ENCODE measurements at places on chromosomes 12 and 14. TPM values are rescaled to one million over a fixed set of nuclear protein-coding genes. Genes with fewer than 3 reads are reported as not detected.
A peak's percentile ranks its signal among the peaks of the same experiment; 100 is the strongest.

Gene LBHD2
- not detected for polyA plus RNA-seq

Gene PRR13
- 493 TPM for polyA plus RNA-seq

Gene HOXC12
- not detected for polyA plus RNA-seq

Gene RNU6-8
- polyA plus RNA-seq = not detected

DNA sequence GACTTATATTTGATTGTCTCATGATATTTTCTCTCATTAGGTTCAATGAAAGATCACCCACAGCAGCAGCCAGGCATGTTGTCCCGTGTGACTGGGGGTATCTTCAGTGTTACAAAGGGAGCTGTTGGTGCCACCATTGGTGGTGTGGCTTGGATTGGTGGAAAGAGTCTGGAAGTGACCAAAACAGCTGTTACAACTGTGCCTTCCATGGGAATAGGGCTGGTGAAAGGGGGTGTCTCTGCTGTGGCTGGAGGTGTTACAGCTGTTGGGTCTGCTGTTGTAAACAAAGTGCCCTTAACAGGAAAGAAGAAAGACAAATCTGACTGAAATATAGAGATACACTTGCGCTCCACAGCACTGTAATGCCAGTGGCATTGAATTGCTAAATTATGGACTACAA is 15.4 kb downstream of the TMEM263 start:
- no peak overlapping the region for H3K27ac ChIP-seq
- no peaks in the 10 kb centered on the region for H3K4me1 ChIP-seq

DNA sequence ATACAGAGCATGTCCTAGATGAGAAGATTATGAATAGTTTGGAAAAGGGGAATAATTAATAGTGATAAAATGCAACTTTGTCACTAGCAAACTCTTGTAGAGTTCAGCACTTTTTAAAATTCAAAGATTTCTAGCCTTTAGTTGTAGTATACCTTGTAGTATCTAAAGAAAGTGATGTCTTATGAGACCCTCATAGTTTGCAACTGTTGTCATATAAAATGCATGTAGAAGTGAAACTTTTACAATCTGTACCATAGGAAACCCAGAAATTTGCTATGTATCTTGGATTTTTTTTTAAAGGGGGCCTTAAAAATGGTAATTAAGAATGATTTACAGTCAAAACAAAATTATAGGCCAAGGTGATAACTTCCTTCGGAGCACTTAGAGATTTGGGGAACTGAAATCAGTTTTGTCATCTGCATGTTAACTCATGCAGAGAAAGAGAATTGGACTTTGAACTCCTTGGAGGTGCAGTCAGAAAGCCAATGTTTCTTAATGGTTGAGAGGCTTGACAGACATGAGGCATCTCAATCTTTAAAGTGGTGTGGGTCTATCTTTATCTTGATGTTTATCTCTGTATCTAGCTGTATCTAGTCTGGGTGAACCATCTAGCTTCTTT is 1.3 kb downstream of the LRRK2 start:
- H3K4me1 ChIP-seq = no peaks in the 10 kb centered on the region
- H3K27me3 ChIP-seq = peaks cover 4% of the 10 kb centered on the region
- H3K27ac ChIP-seq = no peak overlapping the region
- DNase-seq = no peak

GRCh38 chr14:71625175-71625574 is 307.1 kb upstream of the RGS6 start:
- H3K4me1 ChIP-seq = no peaks in the 10 kb centered on the region
- DNase-seq = no peak
- H3K36me3 ChIP-seq = no peaks in the 10 kb centered on the region
- H3K27ac ChIP-seq = no peak overlapping the region
- no peaks in the 10 kb centered on the region for H3K27me3 ChIP-seq

DNA sequence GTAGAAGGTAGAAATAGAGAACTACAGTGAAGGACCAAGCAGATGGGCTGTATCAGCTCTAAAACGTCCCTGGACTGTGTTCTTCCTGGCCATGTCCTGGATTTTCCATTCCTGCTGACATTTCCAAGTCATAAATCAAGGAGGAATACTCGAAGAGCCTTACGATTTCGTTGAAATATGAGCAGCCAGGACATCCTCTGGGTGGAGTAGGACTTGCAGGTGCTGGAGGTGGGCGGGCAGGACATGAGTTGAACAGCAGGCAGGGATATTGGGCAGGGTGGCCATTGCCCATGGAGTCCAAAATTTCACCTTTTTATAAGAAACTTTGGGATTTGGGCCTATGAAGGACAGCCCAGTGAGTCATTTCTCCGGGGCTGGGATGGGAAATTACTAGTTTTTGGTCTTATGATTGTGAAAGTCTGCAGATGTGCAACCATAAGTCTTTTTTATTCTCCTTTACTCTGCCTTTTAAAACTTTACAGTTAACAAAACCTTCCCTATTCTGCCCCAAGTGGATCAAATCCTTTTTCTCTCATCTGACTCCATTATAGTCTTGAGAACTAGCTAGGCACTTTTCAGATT is 88.8 kb downstream of the TMX1 start:
- no peak overlapping the region for H3K4me3 ChIP-seq
- no peaks in the 10 kb centered on the region for H3K4me1 ChIP-seq
- no peaks in the 10 kb centered on the region for H3K36me3 ChIP-seq
- no peak for DNase-seq
- no peak overlapping the region for H3K27ac ChIP-seq

GRCh38 chr12:121033625-121034349 is 5.3 kb downstream of the OASL start:
- peak; percentile 13 for DNase-seq
- H3K4me1 ChIP-seq = peaks cover 48% of the 10 kb centered on the region
- H3K36me3 ChIP-seq = no peaks in the 10 kb centered on the region
- H3K4me3 ChIP-seq = peak overlapping the region; percentile 26
